Right renal cortex interstitium (tissue), 3 donors: ENCODE measurements at places on chromosomes 2 and 18. TPM values are rescaled to one million over a fixed set of nuclear protein-coding genes. Genes with fewer than 3 reads are reported as not detected.

HNMT gene
- polyA plus RNA-seq = 66.9 TPM

DNA sequence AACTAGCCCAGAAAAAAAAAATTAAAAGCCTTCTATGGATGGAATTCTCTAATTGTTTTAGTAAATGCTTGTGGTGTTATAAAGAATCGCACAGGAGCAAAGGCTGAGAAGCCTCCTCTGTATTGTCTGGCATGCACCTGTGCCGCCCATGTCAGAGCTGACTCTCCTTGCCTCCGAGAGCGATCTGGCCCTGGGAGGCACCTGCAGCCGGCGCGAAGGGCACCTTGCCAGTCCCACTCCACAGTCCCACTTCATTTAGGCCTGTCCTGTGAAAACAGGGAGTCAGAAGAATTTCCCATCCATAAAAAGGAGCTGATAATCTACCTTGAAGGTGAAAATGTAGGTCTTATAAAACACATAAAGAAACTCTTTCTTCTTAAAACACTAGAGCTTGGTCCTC is 170.9 kb upstream of the PXDN start:
- no peak for DNase-seq

GRCh38 chr2:239307921-239308613 is 92.8 kb downstream of the HDAC4 start:
- DNase-seq = no peak

- DNase-seq = no peak
Measured at GRCh38 chr2:29061176-29061575, 13.1 kb downstream of the PCARE start.

DNA sequence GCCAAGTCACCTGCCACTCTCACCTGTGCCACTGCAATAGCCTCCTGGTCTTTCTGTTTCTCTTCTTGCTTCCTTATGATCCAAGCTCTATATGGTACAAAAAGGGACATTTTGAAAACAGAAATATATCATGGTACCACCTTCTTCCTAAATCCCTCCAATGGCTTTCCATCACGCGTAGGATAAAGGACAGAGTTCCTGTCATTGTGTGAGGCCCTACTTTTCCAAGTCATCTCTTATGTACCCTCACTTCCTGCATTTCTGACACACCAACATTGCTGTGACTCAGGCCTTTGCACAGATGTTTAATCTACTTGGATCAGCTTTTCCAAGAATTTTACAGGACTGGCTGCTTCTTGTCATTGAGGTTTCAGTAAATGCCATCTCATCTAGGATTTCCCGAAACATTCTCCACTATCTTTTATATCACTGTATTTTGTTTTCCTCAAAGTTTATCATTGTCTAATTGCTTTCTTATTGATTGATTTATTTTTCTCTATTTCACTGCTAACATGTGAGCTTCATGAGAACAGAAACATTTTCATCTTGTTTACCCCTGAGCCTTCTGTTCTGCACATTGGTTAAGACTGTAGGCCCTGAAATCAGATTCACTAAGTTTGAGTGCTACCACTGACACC is 426.1 kb upstream of the FANCL start:
- DNase-seq = no peak

DNA sequence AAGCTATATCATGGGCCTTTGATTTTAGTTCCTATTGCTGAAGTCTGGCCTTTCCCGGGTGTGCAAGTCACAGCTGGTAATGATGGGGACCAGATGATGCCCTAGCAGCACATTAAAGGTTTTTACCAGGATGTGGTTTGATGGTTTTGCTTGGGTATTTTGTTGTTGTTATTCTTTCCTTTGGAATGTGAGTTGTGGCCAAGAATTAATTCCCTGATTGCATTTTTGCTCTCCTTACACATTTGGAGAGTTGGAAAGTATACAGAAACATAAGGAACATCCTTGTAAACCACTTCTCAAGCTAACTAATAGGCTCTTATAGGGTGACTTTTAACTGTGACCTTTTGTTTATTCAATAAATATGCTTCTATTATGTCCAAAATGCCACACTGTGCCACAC is 154.1 kb upstream of the MMADHC start:
- no peak for DNase-seq

- DNase-seq = no peak
Measured at GRCh38 chr2:225353579-225354085, 45.9 kb upstream of the NYAP2 start.

GRCh38 chr2:241003369-241003768 is 5.0 kb downstream of the SNED1 start:
- no peak for DNase-seq

DNA sequence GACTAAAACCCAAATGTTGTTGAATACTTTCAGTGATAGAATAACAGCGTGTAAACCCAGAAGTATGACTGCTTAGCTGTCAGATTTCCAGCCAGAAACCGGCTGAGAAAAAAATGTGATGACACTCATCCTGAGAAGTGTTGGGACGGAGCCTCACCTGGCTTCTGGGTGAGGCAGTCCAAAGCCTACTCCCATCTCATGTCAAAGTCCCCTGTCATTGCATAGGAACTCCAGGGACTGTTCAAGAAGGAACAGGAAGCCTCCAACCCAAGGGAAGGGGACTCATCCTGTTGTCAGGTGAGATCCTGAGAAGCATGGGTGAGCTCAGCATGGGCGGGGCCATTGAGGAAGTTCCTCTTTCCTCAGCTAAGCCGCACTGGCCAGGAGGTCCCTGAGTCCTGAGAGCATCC is 11.3 kb upstream of the CHRNA1 start:
- DNase-seq = no peak

- no peak for DNase-seq
Measured at GRCh38 chr18:55351241-55351691, 236.7 kb downstream of the TCF4 start.

- DNase-seq = no peak
Measured at GRCh38 chr2:200099256-200099655, 143.9 kb downstream of the MAIP1 start.

DNA sequence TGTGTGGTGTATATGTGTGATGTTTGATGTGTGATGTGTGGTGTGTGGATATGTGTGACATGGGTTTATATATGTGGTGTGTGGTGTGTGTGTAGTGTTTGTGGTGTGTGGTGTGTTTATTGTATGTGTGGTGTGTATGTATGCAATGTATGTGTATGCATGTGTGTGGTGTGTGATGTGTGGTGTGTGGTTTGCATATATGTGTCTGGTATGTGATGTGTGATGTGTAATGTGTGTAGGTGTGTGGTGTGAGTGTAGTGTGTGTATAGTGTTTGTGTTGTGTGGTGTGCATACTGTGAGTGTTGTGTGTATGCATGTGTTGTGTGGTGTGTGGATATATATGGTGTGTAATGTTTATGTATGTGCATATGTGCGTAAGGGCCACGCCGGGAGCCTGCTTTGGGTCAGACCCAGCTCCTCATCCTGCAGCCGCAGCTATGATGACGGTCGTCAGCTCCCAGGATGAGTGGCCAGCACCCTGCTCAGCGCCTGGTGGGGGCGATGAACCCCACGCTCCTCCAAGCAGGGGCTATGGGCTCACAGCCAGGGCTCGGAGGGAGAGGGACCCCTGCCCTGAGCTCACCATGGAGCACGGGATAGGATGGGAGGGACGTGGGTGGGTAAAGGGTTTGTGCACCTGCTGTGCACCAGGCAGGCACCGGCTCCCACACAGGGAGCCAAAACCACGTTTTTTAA is 331.3 kb downstream of the EIPR1 start:
- no peak for DNase-seq
